ENCODE measurements at places on chromosomes 2 and 18. TPM values are rescaled to one million over a fixed set of nuclear protein-coding genes. Genes with fewer than 3 reads are reported as not detected.

- DNase-seq, result no peak
These were observed 117.5 kb downstream of the ATP9B start for GRCh38 chr18:79186649-79187048.

GRCh38 chr2:3257166-3257565 is 120.5 kb downstream of the EIPR1 start:
- no peak for DNase-seq

DNA sequence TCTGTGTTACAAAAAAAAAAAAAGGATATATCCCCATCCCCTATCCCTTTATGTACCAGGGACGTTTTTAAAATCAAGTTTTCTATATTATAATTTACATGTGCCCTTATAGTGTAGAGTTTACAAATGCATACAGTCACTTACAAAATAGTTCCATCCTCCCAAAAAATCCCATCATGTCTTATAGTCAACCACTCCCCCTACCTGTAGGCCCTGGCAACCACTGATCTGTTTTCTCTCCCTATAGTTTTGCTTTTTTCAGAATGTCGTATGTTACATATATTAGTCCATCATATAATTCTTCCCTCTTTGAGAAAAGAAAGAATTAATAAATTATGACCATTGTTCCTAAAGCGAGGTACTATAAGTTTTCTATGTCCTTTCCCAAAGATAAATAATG is 17.8 kb downstream of the CFAP210 start:
- DNase-seq, result no peak

GRCh38 chr2:47767880-47768609 is 14.9 kb upstream of the MSH6 start:
- DNase-seq, result peak; percentile 75

DNA sequence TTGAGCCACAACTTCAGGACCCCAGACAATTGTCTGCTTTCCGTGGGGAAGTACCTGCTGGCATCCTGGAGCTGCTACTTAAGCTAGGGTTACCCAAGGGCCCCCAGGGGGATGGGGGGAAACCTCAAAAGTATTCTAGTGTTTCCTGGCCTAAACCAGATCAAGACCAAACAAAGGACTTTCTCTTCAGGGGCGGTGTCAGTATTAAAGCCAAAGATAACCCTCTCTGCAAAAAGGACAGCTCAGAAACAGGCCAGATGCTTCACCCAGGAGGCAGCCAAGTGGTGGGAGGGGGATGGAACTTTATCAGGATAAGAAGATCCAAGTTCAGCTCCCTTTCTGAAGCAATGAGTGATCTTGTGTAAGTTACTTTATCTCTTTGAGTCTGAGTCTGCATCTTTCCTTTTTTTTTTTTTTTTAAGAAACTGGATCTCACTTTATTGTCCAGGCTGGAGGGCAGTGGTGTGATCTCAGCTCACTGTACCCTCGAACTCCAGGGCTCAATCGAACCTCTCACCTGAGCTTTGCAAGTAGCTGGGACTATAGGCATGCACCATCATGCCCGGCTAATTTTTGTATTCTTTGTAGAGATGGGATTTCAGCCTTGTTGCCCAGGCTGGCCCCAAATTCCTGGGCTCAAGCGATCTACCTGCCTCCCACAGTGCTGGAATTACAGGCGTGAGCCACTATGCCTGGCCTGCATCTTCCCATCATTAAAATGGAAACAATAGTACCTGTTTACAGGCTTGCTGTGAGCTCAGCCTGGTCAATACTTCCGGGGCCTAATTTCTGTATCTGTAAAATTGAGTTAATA is 151.8 kb upstream of the PTPRM start:
- DNase-seq, result no peak

DNA sequence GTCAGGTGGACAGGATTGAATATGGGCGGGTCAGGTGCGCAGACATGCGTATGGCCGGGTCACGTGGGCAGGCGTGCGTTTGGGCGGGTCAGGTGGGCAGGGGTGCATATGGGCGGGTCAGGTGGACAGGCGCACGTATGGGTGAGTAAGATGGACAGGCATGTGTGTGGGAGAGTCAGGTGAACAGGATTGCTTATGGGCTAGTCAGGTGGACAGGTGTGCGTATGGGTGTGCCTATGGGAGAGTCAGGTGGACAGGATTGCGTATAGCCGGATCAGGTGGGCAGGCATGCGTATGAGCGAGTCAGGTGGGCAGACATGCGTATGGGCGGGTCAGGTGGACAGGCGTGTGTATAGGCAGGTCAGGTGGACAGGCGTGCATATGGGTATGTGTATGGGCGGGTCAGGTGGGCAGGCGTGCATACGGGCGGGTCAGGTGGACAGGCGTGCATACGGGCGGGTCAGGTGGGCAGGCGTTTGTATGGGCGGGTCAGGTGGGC is 30.3 kb upstream of the KLF11 start:
- DNase-seq, result no peak

- DNase-seq, result no peak
These were observed 240.4 kb downstream of the MBD2 start for GRCh38 chr18:53984021-53984420.

- DNase-seq, result no peak
These were observed 566.0 kb downstream of the NR4A2 start for GRCh38 chr2:155766342-155767115.

DNA sequence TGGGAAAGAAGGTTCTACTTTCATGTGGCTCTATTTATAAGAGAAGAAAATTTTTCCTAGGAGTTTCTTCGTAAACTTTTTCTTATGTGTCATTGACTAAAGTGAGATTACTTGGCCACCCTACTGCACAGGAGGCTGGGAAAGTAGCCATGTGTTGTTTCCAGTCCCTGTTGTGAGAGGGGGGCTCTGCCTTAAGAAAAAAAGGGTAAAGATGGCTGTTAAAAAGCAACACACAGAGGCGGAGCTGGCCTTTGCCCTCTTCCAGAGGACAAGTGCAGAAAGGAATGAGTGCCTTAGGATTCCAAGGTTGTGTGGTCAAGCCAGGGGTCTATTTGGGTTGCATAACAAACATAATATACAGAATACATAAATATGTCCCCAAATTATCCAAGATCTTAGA is 230.0 kb upstream of the CXCR4 start:
- no peak for DNase-seq

GRCh38 chr18:23270986-23271680 is 135.8 kb downstream of the CABLES1 start:
- no peak for DNase-seq

- no peak for DNase-seq
These were observed 22.1 kb downstream of the EHD3 start for GRCh38 chr2:31255911-31256571.

DNA sequence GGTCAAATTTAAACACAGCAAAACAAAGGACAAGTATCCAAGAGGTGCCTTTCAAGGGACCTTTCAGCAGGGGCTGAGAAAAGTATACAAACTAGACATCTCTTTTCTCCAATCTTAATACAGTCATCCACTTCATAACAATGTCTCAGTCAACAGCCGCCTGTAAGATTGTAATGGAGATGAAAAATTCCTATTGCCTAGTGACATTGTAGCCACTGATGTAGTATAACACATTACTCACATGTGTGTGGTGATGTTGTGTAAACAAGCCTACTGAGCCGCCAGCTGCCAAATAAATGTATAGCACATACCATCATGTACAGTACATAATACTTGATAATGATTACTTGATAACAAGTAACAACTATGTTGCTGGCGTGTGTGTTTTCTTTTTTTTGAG is 31.0 kb downstream of the VIT start:
- DNase-seq, result no peak

GRCh38 chr2:168278424-168278888 is 31.1 kb upstream of the STK39 start:
- DNase-seq, result no peak

GRCh38 chr2:108220942-108221541 is 18.7 kb upstream of the SULT1C3 start:
- DNase-seq, result no peak

DNA sequence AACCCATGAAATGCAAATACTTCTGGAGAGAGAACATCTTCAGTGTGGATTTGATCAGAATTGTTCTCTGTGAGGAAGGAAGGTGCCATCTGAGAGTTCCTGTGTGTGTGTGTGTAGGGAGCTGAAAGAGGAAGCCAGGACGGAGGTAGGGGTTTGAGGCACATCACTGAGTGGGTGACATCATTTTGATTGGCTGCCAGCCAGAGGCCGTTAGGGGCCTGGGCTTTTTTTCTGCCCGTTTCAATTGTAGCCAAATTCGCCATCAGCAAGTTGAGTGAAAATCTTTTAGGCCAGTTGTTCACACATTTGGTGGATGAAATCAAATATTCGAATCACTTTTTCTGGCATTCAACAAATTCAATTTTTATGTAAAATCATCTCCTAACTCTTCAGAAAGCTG is 48.9 kb downstream of the TSN start:
- DNase-seq, result no peak

- peak; percentile 40 for DNase-seq
These were observed 22.0 kb downstream of the SMAD7 start for GRCh38 chr18:48928787-48929186.

GRCh38 chr18:23387265-23387664 is 65.8 kb upstream of the RIOK3 start:
- DNase-seq, result no peak

DNA sequence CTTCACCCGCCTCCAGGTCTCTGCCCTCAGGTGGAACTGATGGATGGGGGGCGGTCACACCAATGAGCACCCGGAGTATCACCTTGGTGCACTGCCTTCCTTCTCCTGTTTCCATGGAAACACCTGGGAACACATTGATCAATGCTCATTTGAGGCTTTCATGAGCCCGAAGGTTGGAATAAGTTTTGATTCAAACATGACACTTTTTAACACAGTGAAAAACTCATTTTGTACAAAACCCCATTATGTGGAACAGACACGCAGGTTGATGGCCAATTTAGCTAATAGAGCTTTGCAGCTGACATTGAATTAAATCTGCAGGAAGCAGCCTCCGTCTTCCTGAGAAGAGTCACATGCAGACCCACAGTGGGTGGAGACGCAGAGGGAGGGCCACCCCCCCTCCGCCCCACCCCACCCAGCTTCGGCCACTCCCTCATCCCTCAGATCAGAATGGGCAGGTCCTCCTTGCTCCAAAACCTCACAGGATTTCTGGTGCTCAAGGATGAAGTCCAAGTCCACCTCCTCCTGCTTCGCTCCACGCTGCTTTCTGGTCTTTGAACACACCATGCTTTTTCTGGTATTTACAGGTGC is 96.0 kb upstream of the MYCN start:
- no peak for DNase-seq

DNA sequence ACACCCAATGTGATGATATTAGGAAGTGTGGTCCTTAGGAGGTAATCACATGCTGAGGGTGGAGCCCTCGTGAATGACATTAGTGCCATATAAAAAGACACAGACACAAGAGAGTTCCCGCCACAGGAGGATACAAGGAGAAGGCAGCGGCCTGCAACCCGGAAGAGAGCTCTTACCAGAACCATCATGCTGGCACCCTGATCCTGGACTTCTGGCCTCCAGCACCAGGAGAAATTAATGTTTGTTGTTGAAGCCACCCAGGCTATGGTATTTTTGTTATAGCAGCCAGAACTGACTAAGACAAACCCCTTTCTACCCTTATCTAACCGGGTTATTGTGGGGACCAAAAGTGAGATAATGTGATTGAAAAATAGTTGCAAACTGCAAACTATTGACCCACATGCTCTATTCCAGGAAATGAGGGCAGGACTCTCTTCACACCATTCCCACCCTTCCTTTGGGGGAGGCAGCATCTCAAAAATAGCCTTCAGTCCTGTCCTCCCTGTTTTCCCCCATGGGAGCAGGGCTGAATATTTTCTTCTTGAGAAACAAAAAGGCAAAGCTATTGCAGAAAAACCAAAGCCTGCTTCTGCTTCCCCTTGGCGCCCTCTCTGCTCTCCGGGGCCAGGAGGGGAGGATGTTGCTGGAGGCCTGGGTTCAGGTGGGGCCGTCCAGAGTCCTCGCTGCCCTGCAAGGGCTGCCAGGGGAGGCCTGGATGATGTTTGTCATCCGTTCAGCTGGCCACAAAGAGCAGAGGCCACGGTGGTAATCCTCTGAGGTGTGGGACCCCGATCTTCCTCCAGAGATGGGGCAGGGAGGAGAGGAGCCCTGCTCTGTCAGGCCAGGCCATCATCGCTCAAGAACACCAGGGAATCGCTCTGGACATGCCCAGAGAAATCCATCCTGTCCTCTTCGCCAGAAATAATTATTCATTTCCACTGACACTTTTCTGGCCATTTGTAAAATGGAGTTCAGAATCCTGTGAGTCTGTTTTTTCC is 73.8 kb upstream of the HAAO start:
- peak; percentile 63 for DNase-seq

DNA sequence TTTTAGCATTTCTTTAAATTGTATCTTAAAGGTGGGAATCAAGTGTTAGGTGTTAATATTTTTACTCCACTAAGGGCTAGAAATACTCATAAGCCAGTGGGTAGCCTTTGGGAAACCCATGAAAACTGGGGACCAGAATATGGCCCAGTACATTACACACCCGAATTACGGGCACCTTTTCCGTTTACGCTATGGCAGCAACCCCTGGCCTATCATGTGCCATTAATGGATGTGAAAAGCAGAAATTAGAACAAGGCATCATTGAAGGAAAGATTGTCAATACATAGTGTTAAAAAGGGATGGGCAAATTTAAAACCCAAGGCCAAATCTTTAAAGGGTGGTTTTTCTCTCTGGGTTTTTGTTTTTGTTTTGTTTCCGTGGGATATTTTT is 781 bp downstream of the FARP2 start:
- DNase-seq, result no peak

DNA sequence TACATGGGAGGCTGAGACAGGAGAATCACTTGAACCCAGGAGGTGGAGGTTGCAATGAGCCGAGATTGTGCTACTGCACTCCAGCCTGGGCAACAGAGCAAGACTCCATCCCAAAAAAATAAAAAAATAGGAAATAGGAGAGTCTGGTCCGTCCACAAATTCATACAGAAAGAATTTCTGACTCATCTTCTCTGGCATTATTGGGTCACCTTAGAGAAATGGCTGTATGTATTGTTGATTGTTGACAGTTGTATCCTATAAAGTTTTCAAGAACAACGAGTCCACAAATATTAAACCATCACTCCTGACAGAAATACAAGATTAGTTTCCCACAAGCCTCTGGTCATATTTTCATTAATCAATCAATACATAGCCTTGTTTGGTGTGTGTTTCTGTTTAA is 20.4 kb downstream of the RBM43 start:
- DNase-seq, result no peak

Gene B4GALT6
- total RNA-seq, result 13.0 TPM

Gene ACTG2
- 0.54 TPM for total RNA-seq

Gene EMX1
- total RNA-seq, result not detected

Gene TWIST2
- 1.6 TPM for total RNA-seq

Gene MROH2A
- not detected for total RNA-seq

Gene MARCHF4
- 0.40 TPM for total RNA-seq

Gene SPR
- total RNA-seq, result 36.3 TPM

Gene TSGA10
- total RNA-seq, result 3.9 TPM

Gene CFAP210
- total RNA-seq, result not detected

Gene FAP
- 1.6 TPM for total RNA-seq

Gene GRHL1
- 3.0 TPM for total RNA-seq

Gene PLEKHH2
- total RNA-seq, result 1.6 TPM

Gene VSNL1
- 12.1 TPM for total RNA-seq

Measured in heart right ventricle (tissue), 16 donors.